ENCODE measurements at places on chromosomes 5 and 9.

- DNase-seq, result no peak
Observed at GRCh38 chr5:74394916-74395880, 245.3 kb downstream of the ENC1 start.

- no peak for DNase-seq
Observed at GRCh38 chr5:125343015-125343414, 596.6 kb upstream of the ZNF608 start.

DNA sequence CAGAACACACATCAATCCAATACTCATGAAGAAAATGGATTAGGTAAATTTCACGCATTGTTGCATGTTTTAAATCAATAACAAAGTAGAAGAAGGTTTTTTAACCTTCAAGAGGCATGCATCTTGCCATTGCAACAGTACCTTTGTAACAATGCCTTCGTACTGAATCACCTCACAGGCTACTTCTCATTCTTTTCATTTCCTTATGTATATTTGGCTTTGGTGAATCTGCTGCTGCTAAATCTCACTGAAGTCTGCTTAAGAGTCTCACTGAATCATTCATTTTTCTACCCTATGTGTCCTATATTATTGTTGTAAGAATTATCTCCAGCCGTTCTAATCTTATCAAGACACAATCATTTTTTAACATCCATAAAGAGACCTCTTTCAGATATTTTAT is 152.5 kb downstream of the CDH10 start:
- no peak for DNase-seq

- no peak for DNase-seq
Observed at GRCh38 chr5:33118761-33119415, 321.9 kb upstream of the TARS1 start.

GRCh38 chr5:82798676-82799075 is 278.5 kb downstream of the TMEM167A start:
- no peak for DNase-seq

- no peak for DNase-seq
Observed at GRCh38 chr5:126707080-126707479, 69.9 kb upstream of the LMNB1 start.

GRCh38 chr9:110799396-110799795 is 130.8 kb downstream of the MUSK start:
- DNase-seq, result no peak

- DNase-seq, result no peak
Observed at GRCh38 chr9:13688223-13688989, 408.9 kb upstream of the MPDZ start.

GRCh38 chr5:115396688-115397087 is 100.2 kb upstream of the CCDC112 start:
- DNase-seq, result no peak

All from Right ventricle myocardium inferior (tissue), 1 donor.